Fibroblast of pulmonary artery (primary cell): ENCODE measurements at places on chromosomes 5 and 9.

DNA sequence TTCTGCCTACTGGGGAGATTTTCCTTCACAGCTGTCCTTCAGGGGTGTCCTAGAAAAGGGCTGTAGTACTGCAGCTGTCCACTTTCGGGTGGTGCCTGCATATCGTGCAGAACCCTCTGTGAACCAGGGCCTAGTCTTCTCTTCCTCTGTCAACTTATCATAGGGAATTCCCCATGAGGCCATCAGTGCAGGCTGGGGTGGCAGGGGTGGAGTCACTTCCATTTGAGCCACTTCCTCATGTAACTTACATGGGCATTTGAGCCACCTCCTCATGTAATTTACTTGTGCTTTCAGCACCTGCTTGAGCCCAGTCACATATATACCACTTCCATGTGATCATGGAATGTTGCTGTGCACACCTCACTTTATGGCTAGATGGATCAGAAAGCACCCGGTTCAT, 742.0 kb upstream of the RGMB start:
- no peak for DNase-seq

GRCh38 chr9:133104718-133105460, 16.2 kb downstream of the RALGDS start:
- DNase-seq: no peak

- no peak for DNase-seq
These were observed 63.2 kb upstream of the COL15A1 start for GRCh38 chr9:98880311-98881015.

GRCh38 chr9:114775981-114776380, 29.9 kb downstream of the TNFSF15 start:
- DNase-seq: no peak

DNA sequence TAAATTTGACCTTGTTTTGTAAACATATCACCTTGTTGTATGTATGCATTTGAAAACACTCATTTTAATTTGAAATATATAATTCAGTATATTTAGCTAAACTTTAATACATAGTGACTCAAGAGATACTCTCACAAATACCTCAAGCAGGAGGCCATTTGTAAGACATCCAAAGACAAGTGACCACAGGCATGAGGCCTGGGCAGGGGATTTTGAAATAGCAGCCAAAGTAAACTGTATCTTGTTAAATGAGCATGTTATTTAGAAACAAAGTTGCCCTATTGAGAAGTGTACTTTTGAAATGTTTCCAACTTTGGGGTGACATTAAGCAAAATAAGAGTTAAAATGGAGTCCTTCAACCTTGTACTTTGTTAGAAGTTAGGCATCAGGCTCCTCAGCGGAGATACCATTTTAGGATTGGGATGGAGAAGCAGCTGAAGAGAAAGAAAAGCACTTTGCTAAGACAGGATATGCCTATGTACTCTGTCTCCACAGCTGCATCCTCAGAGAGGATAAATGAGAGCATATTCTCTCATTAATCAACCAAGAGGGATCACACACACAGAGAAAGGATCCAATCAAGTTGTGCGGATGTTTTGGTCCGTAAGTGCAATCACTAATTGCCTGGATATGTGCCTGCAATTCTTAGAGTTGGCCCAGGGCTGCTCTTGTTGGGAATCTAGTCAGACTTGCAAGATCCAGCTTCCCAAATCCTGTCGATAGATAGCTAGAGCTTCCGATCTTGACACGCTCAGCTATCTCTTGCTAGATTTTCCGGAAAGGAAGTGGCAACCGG, 157.5 kb upstream of the HAPLN1 start:
- peak; percentile 57 for DNase-seq

- DNase-seq: peak; percentile 75
These were observed 173.4 kb downstream of the ROR2 start for GRCh38 chr9:91776409-91777291.

- no peak for DNase-seq
These were observed 39.5 kb downstream of the JAKMIP2 start for GRCh38 chr5:147743012-147743411.

DNA sequence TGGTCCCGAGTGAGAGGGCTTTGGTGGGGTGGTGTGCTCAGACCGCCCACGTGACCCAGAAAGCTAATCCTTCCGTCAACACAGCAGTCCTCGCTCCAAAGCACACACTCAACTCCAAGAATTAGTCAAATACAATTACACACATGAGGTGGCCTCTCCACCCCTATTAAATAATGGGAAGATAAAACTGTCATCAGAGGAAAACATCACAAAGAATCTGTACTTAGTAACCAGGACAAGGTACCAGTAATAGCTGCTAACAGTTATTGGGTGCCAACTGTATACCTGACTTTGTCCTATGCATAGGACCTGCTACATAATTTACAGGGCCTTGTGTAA, 222.8 kb downstream of the HSPA4 start:
- no peak for DNase-seq

GRCh38 chr9:136847088-136847825, 2.0 kb upstream of the PHPT1 start:
- peak; percentile 63 for DNase-seq
